ENCODE measurements at places on chromosomes 5 and 9.

GRCh38 chr9:130023144-130023787 lies 19.7 kb downstream of the FNBP1 start:
- no peak for DNase-seq

DNA sequence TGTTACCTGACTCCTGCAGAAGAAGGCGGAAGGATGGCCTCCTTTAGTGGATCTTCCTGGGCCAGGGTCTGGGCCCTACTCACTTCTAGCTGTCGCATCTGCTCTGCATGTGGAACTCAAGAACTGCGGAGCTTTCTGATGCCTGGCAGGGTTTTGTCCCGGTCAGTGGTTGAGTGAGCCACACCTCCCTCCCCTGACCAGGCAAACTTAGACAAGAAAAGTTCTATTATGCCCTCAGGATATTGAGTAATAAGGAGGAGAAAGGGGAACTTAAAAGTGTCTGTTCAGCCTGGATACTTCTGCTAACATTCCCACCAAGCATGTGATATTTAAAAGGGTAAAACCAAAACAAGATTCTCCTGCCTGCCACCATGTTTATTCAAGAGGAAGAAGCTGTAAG lies at the start of gene FYB1:
TSS of gene FYB1 (minus strand) at position 127 of the 400 bp plus-strand sequence. CDS start 16,603 bp downstream, outside the sequence.
- DNase-seq: no peak

- no peak for DNase-seq
Observed at GRCh38 chr5:10140195-10140973, 109.3 kb downstream of the ATPSCKMT start.

- no peak for DNase-seq
Observed at GRCh38 chr5:58235299-58235698, 224.6 kb downstream of the PLK2 start.

DNA sequence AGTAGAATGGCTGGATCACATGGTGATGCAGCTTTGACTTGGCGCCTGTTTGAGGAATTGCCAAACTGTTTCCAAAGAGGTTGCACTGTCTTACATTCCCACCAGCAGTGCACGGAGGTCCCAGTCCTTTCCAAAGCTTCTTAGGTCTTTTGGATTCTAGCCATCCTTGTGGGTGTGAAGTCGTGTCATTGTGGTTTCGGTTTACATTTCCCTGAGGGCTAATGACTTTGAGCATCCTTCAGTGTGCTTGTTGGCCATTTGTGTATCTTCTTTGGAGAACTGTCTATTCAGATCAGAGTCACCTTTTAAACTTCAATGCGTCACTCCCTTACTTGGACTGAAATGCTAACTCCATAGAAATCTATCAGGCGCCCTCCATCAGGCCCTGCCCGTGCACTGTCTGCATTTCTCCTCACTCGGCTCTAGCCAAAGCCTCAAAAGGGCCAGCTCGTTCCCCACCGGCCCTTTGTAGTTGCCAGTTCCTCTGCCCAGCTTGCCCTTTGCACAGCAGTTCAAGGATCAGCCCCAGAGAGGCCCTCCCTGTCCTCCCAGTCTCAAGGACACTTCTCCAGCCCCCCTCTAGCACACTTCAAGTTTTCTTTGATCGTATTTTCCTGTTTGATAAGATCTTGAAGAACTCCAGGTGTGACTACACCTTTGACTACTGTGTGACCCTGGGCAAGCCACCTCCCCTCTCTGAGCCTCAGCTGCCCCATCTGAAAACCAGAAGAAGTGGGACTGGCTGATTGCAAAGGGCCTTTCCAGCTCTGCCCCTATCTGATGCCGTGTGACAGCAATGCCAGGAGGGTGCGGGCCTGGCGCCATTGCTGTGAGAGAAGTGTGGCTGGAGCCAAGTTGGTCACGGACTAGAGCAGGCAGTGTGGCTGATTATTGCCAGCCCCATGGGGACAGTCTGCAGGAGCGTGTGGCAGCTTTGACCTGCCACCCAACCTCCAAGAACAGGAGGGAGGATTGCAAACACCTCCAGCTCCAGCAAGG lies 5.6 kb downstream of the HRH2 start:
- no peak for DNase-seq

DNA sequence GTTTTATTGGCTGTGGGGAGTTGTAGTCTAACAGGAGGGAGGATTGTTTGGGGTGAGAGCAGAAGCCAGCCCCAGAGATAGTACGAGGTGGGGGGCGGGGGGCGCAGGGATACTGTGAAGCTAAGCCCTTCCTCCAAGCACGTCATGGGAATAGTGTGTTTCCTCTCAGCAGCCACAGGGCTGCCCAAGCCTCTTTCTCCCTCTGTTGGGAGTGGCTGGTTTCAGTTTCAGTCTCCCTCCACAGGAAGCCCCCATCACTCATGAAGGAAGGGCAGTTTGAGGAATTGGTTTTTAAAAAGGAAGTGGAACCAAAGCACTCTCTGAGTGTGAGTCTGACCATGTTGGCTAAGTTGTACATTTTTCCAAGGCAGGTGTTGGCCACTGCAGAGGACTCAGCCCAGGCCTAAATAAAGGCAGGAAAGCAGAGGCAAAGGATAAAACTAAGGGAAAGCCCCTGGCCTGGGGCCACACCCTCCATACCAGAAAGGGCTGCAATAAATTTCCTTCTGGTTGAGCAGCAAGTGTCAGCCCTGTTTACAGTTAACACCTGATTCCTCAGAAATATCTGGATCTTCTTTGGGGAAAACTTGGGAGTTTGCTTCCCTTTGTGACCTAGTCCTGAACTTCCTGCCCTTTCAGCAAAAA lies 3.2 kb downstream of the RAB24 start:
- peak; percentile 60 for DNase-seq

DNA sequence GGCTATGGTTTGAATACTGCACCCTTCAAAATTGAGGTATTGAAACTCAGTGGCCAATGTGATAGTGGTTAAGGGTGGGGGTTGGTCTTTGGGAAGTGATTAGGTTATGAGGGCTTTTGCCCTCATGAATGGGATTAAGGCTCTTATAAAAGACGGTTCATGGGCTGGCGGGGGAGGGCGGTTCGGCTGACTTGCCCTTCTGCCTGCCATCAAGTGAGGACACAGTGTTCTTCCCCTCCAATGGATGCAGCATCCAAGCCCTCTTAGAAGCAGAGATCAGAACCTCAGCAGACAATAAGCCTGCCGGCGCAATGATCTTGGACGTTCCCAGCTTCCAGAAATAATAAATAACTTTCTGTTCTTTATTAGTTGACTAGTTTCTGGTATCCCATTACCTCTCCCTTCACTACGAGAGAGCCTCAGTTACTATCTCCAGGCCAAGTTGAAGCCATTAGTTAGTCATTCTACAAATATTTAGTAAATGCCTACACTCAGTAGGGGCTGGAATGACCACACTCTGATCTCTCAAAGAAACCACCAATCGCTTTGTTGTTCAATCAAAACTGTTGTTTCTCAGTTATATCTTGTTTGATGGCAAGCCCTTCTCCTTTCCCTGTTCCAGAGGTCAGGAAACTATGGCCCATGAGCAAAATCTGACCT lies 219.3 kb downstream of the TSSK1B start:
- no peak for DNase-seq

DNA sequence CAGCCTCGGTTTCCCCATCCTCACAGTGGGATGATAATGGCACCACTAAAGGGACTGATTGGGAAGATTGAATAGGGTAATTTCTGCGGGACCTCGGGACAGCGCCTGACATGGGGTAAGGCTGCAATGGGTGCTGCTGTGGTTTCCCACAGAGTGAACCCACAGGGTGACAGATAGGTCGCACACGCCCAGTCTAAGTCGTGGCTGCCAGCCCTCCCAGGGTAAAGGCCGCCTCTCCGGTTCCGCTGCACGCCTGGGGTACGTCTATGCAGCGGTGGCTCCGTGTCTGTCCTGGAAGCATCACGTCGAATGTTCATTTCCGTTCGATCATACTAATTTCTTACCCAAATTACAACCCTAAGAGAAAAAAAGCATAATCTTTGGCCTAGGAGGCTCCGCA lies 631 bp downstream of the CFAP77 start:
- DNase-seq: no peak

DNA sequence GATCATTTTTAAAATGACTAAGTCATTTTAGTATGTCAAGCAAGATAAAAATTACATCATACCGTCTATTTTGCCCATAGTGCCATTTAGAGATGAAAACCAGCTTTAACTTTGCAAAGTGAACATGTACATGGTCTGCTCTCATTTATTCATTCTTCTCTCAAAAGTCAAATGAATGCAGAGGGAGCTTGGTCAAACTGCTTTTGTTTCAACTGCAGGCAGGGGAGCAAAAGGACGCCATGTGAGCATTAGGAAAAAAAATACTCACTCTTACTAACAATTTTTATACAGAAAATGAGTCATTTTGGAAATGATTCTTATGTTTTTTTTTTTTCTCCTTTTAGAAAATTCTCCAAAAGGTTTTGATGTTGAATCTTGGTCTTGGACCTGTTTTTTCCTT lies 15.7 kb downstream of the SCGB3A1 start:
- no peak for DNase-seq

DNA sequence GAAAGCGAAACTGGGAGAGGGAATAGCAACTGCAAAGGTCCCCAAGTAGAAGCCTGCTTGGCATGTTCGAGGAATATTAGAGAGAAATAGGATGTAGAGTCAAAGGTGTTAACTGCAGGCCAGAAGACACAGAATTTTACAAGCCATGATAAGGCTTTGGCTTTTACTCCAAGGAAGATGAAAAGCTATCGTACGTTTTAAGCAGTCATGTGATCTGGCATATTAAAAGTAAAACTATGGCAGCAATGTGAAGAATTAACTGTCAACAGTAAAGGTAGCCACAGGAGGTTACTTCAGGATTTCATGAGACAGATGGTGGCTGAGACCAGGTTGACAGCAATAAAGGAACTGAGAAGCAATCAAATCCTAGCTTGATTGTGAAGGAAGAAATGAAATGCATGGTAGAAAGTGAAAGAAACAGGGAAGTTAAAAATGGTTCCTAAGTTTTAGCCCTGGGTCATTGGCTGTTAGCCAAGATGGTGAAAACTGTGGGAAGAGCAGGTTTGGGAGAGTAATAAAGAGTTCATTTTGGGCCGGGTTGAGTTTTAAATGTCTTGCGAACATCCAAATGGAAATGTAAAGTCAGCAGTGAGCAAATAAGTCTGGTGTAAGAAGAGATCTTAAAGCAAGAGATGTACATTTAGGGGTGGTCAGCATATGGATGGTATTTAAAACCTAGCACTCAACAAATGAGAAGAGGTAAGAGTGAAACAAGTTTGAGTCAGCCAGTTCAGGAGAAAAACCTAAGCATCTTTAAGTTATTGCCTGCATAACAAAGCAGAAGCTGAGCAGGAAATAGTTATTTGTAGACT lies 20.3 kb upstream of the TTC33 start:
- DNase-seq: no peak

DNA sequence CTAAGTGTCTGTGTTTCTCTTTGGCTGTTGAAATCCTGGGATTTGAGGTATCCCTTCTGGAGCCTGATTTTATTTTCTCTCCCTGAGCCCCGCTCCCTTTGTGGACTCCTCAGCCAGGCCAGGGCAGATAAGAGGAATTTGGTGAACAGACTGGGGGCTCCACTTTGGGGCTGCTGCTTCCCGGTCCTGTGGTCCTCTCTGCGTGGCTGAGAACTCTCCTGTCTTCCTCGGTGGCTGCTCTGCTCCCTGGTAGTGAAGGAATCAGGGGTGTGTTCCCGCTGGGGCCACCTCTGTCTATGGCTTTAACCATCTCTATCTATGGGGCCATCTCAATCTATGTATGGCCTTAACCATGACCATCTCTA lies 71.7 kb upstream of the SH3PXD2B start:
- DNase-seq: no peak

DNA sequence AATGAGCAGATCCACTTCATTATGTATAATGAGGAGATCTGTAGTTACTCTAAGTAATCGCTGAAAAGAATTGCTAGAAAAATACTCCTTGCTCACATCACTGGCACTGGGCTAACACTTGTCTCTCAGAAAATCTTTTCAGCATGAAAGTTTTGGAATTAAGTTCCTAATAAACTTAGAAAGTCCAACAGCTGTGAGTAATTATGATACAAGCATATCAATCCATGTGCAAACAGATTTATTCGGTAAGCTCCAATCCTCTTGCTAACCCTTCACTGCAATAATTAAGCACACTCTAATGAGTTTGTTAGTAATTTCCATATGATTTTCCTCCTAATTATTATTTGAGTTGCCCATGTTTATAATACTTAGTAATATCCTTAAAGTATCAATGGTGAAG lies 652.6 kb upstream of the WWC1 start:
- no peak for DNase-seq

DNA sequence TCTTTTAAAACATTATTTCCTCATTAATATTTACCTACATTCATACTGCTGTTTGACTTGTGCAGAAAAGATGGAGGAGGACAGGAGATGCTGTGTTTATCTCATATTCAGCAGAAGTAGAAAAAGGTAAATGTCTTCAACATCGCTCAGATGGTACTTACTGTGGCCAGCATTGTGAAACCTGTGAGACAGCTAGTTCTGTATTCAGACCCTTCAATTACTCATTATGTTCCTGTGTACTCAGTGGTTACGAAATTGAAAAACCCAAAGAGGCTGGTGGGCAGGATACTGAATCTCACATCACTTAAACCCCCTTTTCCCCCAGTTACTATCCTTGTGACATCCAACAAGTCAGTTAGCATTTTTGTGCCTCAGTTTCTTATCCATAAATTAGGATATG lies 216.0 kb downstream of the KDM4C start:
- DNase-seq: no peak

- DNase-seq: no peak
Observed at GRCh38 chr9:69919461-69920061, 98.9 kb downstream of the CFAP95 start.

DNA sequence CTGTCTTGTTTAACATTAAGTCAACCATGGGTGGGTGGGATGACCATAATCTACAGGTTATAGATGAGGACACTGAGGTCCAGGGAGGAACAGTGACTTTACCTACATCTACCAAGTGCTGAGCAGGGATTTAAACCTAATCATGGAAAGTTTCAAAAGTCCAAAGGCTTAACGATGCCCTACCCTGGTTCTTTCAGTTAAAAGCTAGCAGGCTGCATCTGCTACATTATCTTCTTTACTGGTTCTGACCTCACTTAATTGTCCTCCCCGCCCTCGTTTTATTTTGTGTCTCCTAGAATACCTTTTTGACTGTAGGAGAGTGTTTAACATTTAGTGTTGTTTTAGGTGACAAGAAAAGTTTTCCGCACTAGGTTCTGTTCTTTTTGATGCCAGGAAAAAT lies 735.2 kb downstream of the TLR4 start:
- no peak for DNase-seq

DNA sequence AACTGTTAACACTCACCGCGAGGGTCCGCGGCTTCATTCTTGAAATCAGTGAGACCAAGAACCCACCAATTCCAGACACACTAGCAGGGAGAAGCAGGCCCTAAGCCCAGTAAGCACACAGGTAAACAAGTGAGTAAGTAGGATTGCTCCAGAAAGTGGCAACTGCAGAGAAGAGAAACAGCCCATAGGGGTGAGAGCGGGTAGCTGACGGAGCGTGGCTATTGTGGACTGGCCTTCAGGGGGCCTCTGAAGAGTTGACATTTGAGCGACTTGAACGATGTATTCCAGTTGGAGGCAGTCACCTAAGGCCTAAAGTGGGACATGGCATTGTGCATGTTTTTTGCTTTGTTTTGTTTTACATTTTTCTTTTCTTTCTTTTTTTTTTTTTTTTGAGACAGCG lies 74.2 kb downstream of the TSPAN17 start:
- no peak for DNase-seq

Data from stimulated activated CD8-positive, alpha-beta memory T cell treated with anti-CD3 and anti-CD28 coated beads, Interleukin-7, amount 100 ng/mL, for 4 hours (primary cell).